ENCODE measurements at places on chromosomes 12 and 14.

- DNase-seq = no peak
Observed at GRCh38 chr14:21712036-21712435, 38.4 kb upstream of the OR4E1 start.

DNA sequence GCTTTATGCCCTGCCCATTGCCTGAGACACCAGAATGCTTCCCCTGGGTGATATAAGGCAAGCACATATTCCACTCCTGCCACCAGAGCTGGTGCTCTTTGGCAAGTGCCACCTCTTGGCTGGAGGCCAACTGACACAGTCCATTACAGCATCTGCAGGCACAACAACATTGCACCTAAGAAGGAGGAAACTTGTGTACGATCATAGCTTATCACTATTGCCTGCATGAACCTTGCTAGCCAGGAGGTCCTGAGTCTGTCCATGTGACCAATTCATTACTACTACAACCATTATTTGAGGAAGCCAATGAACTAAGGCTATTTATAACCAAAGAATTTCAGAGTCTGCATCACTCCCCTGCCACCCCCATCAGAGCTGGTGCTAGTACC is 119.8 kb upstream of the SCAF11 start:
- DNase-seq = no peak

GRCh38 chr14:32510815-32511214 is 181.7 kb downstream of the AKAP6 start:
- no peak for DNase-seq

- DNase-seq = peak; percentile 73
Observed at GRCh38 chr12:99824900-99825542, 159.7 kb downstream of the ANKS1B start.

DNA sequence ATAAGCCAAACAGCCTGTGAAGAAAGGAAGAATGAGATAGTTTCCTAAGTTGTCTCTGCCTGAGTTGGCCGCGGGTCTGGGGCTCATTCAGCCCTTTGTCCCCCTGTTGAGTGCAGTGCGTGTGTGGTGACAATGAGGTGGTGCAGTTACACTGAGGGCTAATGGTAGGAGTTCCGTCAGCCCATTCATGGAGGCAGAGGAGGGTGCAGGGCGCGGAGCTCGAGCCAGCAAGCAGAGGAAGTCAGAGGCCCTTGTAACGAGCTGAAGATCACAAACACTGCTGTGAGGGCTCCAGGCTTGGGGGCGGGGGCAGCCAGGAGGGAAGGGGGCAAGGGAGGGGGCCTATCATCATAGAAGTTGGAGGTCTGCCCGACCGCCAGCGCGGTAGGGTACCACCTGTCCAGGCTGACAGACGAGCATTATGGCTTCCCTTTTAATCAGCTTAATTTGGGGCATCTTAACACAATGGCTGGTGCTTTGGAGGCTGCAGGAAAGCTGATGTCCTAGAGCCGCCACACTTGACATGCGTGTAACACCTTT is 20.5 kb downstream of the CCND2 start:
- DNase-seq = peak; percentile 32

DNA sequence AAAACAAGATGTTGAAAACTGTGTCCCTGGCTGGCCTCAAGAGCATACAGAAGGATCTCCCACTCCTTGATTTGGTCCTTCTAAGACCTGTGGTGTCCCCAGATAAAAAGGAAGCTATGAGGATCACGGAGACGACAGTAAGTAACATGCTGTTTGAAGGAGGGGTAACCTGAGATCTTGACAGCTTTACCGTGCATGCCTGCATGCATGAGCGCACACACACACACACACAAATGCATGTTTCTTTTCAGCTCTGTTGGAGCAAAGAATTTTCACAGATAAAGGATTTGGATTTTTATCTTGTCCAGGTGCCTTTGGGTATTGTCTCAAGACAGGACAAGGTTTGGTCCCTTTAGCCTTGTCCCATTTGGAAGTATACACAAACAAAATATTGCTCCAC is 411.6 kb upstream of the CCDC196 start:
- no peak for DNase-seq

DNA sequence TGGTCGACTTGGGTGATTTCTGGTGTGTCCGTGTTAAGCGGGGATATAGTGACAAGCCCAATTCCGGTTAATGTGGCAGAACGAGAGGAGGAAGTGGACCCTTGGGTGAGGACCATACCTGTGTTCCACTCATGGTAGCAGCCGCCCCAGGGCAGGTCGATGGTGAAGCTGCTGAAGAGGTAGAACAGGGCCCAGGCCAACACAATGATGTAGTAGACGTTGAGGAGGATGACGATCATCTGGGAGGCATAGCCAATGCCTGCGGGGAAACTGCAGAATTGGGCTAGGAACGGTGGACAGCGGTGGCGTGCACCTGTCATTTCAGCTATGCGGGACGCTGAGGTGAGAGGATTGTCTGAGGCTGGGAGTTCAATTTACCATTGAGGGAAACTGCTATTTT is 20.1 kb downstream of the SLC6A13 start:
- DNase-seq = no peak

DNA sequence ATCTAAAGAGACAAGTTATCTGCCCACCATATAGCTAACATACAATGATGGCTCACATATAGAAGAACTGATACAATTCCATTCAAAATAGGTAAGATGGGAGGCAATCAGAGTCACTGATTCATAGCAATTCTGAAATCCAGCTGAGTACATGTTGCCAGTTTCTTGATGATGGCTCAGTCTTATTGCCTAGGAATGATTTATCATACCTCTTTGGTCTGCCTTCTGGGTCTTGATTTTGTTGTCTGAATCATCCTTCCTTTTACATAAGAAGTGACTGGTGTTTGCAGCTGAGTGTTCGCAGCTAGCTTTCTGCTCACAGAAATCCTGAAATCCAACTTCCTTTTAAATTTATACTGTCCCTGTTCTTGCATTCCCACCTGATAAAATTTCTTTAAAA is 463.2 kb upstream of the MGAT4C start:
- DNase-seq = no peak

DNA sequence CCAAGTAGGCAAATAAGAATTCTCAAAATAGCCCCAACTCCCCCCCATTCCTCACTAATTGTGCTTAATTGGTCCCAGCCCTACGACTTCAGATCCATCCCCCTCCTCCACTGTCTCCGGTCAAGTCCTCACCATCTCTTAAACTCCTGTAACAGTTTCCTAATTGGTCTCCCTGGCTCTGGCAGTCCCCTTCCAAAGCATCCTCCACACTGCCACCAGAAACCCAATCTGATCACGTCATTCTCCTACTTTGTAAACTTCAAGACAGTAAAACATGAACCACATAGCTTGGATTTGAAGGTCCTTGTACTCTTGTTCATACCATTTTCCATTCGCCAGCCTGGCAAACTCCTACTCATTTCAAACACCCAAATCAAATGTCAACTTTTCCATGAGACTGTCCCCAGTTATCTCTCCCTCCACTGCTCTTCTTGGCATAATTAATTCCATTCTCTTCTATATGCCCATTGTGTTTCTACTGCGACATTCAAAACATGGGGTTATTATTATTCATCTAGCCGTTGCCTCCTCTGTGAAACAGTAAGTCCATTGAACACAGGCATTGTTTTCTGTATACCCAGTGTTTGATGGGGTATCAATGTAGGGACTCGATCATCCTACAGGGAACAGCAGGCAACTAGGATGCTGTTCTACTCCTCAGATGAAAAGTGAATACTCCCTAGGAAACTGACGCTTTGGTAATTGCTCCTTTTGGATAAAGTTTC is 104.6 kb downstream of the EGLN3 start:
- no peak for DNase-seq

GRCh38 chr12:1528791-1529190 is 65.6 kb downstream of the FBXL14 start:
- no peak for DNase-seq

GRCh38 chr14:93970585-93970964 is 5.8 kb downstream of the ASB2 start:
- peak; percentile 70 for DNase-seq

DNA sequence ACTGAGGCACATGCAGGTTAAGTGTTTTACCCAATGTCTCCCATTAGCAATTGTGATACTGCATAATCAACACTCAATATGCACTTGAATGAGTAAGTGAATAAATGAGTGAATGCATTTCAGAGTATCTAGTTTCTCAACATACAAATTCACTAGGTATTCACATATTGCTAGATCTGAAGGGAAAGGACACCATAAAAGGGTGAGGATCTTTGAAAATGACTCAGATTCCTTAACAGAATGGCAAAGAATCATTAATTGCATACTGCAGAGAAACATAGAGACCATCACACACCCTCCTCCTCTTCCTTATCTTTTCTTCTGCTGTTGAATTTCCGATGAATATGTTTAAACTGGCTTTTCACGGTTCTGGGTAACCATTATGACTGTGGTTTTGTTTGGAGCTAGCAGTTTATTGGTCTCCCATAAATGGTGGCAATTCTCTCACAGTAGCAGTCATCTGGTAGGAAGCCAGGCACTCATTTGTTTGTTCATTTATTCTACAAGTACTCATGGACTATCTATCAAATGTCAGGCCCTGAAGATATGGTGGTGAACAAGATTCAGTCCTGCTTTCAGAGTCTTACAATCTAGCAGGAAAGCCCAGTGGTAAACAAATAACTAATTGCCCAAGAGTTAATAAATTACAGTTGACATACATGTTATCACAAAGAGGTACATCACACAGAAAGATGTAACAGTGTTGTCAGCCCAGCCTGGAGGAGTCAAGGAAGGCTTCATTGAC is 70.2 kb downstream of the LLPH start:
- no peak for DNase-seq

DNA sequence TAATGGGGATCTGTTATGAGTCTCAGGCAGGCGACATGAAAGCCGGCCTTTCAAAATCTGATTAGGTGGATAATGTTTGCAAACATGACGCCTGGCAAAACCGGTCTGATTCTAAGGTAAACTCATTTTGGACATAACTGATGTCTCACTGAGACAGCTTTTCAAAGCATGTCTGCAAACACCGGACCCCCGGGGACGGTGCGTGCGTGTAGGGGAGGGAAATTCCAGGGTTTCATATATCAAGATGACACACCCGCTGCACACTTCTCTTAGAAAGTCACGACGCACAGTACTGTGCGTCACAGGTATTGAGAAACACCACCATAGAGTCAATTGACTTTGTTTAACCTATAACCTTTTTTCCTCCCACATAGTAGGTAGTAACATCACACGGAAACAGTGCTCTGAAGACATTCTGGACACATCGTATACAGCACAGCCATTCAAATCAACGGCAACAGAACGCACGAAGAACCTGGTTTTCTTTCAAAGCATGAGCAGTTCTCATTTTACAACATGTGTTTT is 43.9 kb upstream of the TESC start:
- DNase-seq = no peak

DNA sequence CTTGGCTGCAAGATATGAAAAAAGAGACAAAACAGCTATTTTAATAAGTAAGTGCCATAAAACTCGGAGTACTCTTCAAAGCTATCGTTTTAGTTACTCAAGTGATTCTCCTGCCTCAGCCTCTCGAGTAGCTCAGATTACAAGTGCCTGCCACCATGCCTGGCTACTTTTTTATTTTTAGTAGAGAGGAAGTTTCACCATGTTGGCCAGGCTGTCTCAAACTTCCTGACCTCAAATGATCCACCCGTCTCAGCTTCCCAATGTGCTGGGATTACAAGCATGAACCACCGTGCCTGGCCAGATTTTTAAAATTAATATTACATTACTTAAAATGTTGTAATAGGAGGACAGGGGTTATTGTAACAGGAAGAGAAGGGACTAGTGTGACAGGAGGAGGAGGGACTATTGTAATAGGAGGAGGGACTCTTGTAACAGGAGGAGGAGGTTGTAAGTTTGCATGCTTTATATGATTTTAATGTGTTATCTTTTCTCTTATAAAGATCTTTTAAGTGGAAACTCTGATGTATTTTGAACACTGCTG is 61.3 kb downstream of the KITLG start:
- DNase-seq = no peak

DNA sequence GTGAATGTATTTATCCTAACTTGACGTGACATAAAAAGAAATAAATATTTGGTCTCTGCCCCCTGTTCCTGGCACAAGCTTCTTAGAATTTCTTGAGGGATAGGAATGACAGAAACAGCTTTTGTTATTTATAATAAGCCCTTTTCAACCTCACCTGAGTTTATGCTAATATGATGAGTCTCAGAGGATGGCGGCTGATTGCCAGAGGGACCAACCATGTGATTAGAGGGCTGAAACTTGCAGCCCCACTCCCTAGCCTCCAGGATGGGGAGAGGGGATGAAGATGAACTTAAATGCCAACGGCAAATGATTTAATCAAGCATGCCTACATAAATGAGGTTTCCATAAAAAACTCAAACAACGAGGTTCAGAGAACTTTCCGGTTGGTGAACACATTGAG is 42.9 kb downstream of the DNAI7 start:
- DNase-seq = no peak

DNA sequence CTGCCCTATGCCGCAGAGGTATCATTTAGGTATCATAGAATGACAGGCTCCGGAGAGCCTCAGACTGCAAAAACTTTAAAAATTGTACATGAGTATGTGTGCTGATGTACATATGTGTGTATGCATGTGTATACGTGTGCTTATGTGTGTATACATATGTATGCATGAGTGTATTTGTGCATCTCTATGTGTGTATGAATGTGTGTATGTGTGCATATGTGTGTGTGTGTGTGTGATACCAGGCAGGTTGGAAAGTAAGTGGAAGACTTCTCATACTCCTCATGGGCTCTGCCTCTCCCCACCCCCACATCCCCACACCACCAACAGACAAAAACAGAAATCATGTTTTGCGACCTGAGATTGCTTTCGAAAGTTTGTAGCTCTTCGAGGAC is 621 bp upstream of the TMEM117 start:
- DNase-seq = no peak

GRCh38 chr12:118880720-118881493 is 100.4 kb upstream of the SRRM4 start:
- DNase-seq = no peak

- DNase-seq = no peak
Observed at GRCh38 chr12:104372061-104372720, 68.7 kb downstream of the EID3 start.

DNA sequence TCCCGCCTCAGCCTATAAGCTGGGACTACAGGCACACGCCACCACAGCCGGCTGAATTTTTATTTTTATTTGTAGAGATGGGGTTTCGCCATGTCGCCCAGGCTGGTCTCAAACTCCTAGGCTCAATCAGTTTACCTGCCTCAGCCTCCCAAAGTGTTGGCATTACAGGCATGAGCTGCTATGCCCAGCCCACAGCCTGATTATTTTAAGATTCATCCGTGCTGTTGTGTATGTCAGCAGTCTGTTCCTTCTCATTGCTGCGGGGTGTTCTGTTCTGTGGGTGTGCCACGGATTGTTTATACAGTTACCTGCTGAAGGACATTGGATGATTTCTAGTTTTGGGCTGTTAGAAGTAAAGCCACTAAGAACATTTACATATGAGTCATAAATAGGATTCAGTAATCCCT is 9.6 kb upstream of the EP400 start:
- no peak for DNase-seq

All from NCI-H524 treated with DMSO at 0.1 percent for 48 hours (cell line).